Uterus (tissue), 4 donors: ENCODE measurements at places on chromosomes 7 and 10. TPM values are rescaled to one million over a fixed set of nuclear protein-coding genes. Genes with fewer than 3 reads are reported as not detected.

GRCh38 chr7:5001911-5002310 lies 42.9 kb upstream of the MMD2 start:
- no peaks in the 10 kb centered on the region for H3K4me1 ChIP-seq
- no peaks in the 10 kb centered on the region for H3K36me3 ChIP-seq
- no peaks in the 10 kb centered on the region for H3K27me3 ChIP-seq
- no peak overlapping the region for H3K27ac ChIP-seq

GRCh38 chr10:35908451-35908850 lies 266.4 kb upstream of the FZD8 start:
- H3K36me3 ChIP-seq = no peaks in the 10 kb centered on the region
- H3K4me1 ChIP-seq = no peaks in the 10 kb centered on the region
- no peak for DNase-seq
- no peak overlapping the region for H3K27ac ChIP-seq
- H3K4me3 ChIP-seq = no peak overlapping the region

LFNG gene
- not detected for total RNA-seq

- no peaks in the 10 kb centered on the region for H3K27me3 ChIP-seq
- H3K36me3 ChIP-seq = no peaks in the 10 kb centered on the region
- H3K4me3 ChIP-seq = no peak overlapping the region
Measured at GRCh38 chr7:46393142-46393541, 472.1 kb upstream of the IGFBP3 start.

- no peaks in the 10 kb centered on the region for H3K27me3 ChIP-seq
- no peaks in the 10 kb centered on the region for H3K36me3 ChIP-seq
- peak overlapping the region; percentile 57 for H3K4me3 ChIP-seq
Measured at GRCh38 chr7:157139111-157139809, 534 bp downstream of the UBE3C start.

- DNase-seq = no peak
- H3K4me3 ChIP-seq = no peak overlapping the region
- H3K36me3 ChIP-seq = no peaks in the 10 kb centered on the region
- no peaks in the 10 kb centered on the region for H3K4me1 ChIP-seq
- H3K27me3 ChIP-seq = no peaks in the 10 kb centered on the region
Measured at GRCh38 chr10:73653195-73653594, 2.6 kb downstream of the SYNPO2L start.

- no peak for DNase-seq
- H3K27me3 ChIP-seq = no peaks in the 10 kb centered on the region
- H3K36me3 ChIP-seq = no peaks in the 10 kb centered on the region
- H3K27ac ChIP-seq = no peak overlapping the region
- peaks cover 6% of the 10 kb centered on the region for H3K4me1 ChIP-seq
Measured at GRCh38 chr10:121288011-121288410, 310.2 kb downstream of the FGFR2 start.
